Stimulated activated CD8-positive, alpha-beta memory T cell treated with anti-CD3 and anti-CD28 coated beads, Interleukin-4, amount 100 ng/mL, for 48 hours (primary cell): ENCODE measurements at places on chromosomes 3 and 15.

DNA sequence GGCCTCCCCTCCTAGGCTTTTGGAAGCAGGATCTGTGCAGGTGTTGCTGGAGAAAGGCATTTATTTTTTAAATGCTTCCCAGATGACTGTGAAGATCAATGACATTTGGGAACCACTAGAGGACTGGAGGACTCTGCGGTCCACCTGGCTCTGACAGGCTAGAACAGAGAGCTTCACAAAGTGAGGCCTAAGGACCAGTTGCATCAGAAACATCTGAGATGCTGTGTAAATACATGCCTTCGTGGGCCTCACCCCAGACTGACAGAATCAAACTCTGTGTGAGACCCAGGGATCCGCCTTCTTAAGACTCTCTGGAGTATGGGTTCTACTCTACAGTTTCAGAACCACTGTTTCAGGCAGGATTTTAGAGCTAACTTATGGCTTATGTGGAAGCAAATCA lies 105.0 kb upstream of the ICE2 start:
- DNase-seq = no peak

- no peak for DNase-seq
These were observed 31.9 kb downstream of the SPATA16 start for GRCh38 chr3:173109143-173109542.

- no peak for DNase-seq
These were observed 353.3 kb upstream of the ARHGEF26 start for GRCh38 chr3:153767601-153768560.

DNA sequence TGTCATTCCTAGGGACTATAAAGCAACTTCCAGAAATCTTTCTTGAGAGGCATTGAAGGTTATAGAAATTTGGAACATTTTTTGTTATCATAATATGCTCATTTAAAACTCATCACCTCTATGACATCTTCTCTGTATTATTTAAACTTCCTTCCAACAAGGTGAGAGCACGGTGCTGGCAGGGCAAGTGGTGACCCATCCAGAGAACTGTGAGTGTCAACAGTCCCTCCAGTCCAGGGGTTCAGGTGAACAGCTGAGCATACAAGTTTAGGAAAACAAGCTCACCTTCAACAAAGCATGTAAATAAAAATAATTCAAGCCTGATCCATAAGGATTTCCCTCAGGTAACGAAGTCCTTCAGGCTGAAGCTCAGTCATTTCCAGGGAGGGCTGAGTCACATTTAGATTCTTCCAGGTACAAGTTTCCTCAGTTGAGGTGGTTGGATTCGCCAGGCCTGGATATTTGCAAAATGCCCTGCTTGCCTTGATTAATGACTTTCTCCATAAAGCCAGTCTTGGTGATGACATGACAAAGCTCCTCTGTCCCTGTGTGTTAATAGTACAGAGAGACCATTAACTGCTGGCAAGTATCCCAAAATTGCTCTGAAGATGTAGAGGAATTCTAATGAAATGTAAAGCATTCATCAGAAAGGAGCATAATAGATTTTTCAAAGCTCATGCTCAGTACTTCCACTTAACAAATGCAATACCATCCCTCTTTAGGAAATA lies 263.6 kb upstream of the GADL1 start:
- no peak for DNase-seq

GRCh38 chr15:34331809-34332208 lies 5.8 kb downstream of the SLC12A6 start:
- DNase-seq = no peak

- DNase-seq = no peak
These were observed 20.2 kb downstream of the CFAP91 start for GRCh38 chr3:119723022-119723421.

DNA sequence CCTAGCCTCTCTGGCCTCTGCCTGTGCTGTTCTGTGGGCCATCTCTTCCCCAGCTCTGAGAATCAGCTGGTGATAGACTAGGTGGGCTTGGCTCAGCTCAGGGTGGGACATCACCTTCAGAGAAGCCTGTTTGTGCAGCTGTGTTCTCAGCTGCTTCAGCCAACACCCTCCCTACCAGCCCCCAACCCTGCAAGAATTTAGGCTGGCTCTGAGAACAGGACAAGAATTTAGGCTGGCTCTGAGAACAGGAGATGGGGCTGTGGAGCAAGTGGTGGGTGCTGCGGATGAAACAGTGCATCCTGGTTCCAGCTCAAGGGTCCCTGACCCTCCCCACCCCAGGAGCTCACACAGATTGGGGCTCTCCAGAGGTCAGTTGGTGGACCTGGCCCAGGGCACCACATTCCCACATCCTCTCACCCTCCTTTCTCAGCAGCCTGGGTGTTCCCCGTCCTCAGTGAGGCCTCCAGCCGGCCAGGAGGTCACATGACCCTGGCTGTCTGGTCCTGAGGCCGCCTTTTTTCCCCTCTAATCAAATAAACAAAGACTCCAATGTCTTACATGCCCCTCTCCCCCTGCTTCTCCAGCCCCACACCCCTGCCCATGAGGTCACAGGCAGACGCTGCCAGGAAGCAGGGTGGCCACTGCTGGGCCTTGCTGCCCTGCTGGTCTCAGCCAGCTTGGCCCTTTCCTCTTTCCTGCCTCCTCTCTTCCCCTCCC lies 14.9 kb downstream of the PLEKHO2 start:
- DNase-seq = no peak

DNA sequence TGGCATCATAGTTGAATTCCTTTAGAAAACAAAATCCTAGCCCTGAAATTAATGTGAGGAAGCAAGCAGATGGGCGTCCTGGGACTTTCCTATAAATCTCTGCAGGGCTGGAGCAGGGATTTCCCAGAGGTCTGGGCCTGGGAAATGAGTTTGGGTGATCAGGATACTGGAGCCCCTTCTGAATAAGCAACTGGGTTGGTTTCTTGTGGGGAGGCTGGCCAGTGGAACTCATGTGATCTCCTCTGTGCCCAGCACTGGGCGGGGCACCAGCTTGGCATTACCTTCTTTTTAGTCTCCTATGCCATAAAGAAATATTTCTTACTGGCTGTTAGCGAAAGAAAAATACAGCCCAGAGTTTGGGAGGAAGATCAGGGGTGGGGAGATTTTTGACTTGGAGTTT lies 1.7 kb downstream of the THSD4 start:
- no peak for DNase-seq

DNA sequence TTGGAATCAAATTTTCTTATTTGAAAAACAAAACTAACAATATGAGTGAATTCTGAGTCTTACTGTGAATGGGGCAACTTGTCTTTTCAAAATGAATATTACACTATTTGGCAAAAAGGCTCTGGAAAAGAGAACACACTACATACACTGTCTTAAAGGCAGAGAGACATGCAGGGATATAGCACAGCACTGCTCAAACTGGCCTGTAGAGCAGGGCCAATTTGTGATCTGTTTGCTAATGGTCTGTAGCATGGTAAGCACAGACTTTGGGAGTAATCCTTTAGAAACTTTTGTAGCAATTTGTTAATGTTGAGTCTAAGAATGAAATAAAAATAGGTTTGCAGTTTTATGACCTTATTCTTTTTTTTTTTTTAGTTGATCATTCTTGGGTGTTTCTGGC lies 679.8 kb upstream of the SGO1 start:
- no peak for DNase-seq

- DNase-seq = no peak
These were observed 82.6 kb upstream of the TJP1 start for GRCh38 chr15:29904757-29905417.

GRCh38 chr15:70014860-70015490 lies 82.7 kb downstream of the TLE3 start:
- no peak for DNase-seq

- DNase-seq = peak; percentile 61
These were observed 4.8 kb downstream of the IDH2 start for GRCh38 chr15:90097475-90097874.

DNA sequence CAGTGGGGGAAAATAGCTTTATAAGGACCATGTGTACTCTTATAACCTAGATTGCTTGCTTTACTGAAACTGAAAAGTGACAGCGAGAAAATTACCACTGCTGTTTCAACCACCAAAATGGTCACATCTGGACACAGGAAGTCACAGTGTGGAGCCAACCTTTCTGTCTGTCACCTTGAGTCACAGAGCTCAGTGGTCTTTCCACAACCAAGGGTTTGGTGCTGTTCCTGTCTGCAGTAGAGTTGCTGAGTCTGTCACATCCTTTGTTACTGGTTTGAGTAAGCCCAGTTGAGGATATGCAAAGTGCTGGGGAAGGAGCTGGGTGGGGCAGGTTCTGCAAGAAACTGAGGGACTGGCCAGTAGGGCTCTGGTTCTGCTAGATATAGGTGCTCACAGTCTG lies 139.1 kb upstream of the EIF1B start:
- DNase-seq = no peak

GRCh38 chr3:136932523-136932922 lies 25.3 kb upstream of the IL20RB start:
- DNase-seq = no peak

GRCh38 chr3:16516695-16517481 lies 3.4 kb upstream of the RFTN1 start:
- DNase-seq = peak; percentile 47

DNA sequence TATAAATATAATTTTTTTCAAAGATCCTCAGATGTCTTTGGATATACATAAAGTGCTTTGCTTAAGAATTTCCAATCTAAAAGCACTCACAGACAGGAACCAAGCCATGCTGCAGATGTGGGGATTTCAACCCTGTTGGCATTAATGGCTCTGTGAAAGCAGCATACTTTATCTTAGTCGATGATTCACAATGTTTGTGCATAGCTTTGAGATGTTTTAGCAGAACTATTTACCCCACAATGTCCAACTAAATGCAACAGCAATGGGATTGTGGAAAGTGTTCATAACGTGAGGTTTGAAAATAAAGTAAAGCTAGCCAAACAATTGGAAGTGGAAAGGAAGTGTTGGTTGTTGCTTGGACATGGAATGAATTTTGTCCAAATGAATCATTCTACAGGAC lies 371.4 kb downstream of the SOX2 start:
- DNase-seq = no peak

- DNase-seq = no peak
These were observed 132.6 kb upstream of the MEF2A start for GRCh38 chr15:99433026-99433756.

DNA sequence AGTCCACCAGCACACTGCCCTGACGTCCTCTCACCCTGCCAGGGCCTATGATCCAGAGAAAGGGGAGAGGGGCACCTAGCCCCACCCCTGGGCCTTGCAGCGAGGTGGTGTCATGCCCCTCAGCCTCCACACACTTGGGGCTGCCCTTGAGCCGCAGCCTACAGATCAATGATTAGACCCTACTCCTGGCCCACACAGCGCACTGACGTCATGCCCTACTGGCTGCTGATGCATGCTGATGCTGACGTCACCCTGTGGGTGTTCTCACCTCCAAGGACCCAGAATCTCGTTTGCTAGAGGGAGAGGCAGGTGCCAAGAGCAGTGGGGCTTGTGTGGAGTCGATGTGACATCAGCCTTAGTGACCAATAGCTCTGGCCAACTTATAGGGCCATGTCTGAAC lies 18.0 kb downstream of the ARL14 start:
- no peak for DNase-seq

- DNase-seq = peak; percentile 0
These were observed 16.0 kb downstream of the RUBCN start for GRCh38 chr3:197720694-197721093.
